Activated CD8-positive, alpha-beta T cell treated with anti-CD3 and anti-CD28 coated beads for 36 hours (primary cell): ENCODE measurements at places on chromosomes 2 and 18. TPM values are rescaled to one million over a fixed set of nuclear protein-coding genes. Genes with fewer than 3 reads are reported as not detected.

The B3GNT7 gene
- total RNA-seq, result 0.29 TPM

The LPIN1 gene
- 31.9 TPM for total RNA-seq

The GREB1L gene
- total RNA-seq, result not detected

The ZNF892 gene
- 3.3 TPM for total RNA-seq

The RAPGEF4 gene
- 1.3 TPM for total RNA-seq

The GNLY gene
- 52.6 TPM for total RNA-seq

The NMUR1 gene
- total RNA-seq, result 0.09 TPM

The CPS1 gene
- total RNA-seq, result 3.2 TPM

The CHST9 gene
- not detected for total RNA-seq

The MAL gene
- total RNA-seq, result 59.2 TPM

The ABCA12 gene
- total RNA-seq, result not detected

The CYP1B1 gene
- total RNA-seq, result 3.6 TPM

The ABCG5 gene
- not detected for total RNA-seq

The MAP3K19 gene
- not detected for total RNA-seq

The TUBB8B gene
- not detected for total RNA-seq

The PRR30 gene
- total RNA-seq, result not detected

The RESP18 gene
- not detected for total RNA-seq

The MBP gene
- total RNA-seq, result 39.9 TPM

The FOXD4L1 gene
- total RNA-seq, result not detected

The UBXN4 gene
- 105 TPM for total RNA-seq

The TOGARAM2 gene
- 2.7 TPM for total RNA-seq

The PSMA8 gene
- total RNA-seq, result 1.8 TPM

The OR6B2 gene
- total RNA-seq, result not detected

The MDH1B gene
- 0.92 TPM for total RNA-seq

The VWA3B gene
- not detected for total RNA-seq

The SKOR2 gene
- not detected for total RNA-seq

The LIMS4 gene
- 0.83 TPM for total RNA-seq

The SLC16A14 gene
- 2.3 TPM for total RNA-seq

The MROH2A gene
- total RNA-seq, result not detected

The CXCR1 gene
- not detected for total RNA-seq

The CTNNA2 gene
- total RNA-seq, result not detected

The NIF3L1 gene
- 30.8 TPM for total RNA-seq

The SH3BP4 gene
- 0.54 TPM for total RNA-seq

The COQ10B gene
- total RNA-seq, result 14.6 TPM

The LYPD6 gene
- total RNA-seq, result not detected

The GKN1 gene
- not detected for total RNA-seq

The MC2R gene
- total RNA-seq, result not detected

The FAP gene
- not detected for total RNA-seq

The ARHGAP25 gene
- total RNA-seq, result 59.3 TPM

The AFF3 gene
- 3.5 TPM for total RNA-seq

The CD302 gene
- 0.74 TPM for total RNA-seq

The MC4R gene
- not detected for total RNA-seq

The ORC2 gene
- total RNA-seq, result 51.3 TPM

The CPO gene
- not detected for total RNA-seq

The CPLX4 gene
- not detected for total RNA-seq
